ENCODE measurements at places on chromosomes 13 and 19. TPM values are rescaled to one million over a fixed set of nuclear protein-coding genes. Genes with fewer than 3 reads are reported as not detected.

- no peak for DNase-seq
These were observed 5.4 kb upstream of the CBY2 start for GRCh38 chr13:45696610-45697226.

GRCh38 chr13:20170921-20171320 is 10.1 kb upstream of the GJA3 start:
- DNase-seq, result no peak

- DNase-seq, result no peak
These were observed 24.1 kb downstream of the MICU2 start for GRCh38 chr13:21579754-21580316.

GRCh38 chr13:109989686-109990085 is 203.3 kb upstream of the IRS2 start:
- no peak for DNase-seq

- DNase-seq, result no peak
These were observed 135.1 kb upstream of the FRY start for GRCh38 chr13:31896427-31896826.

GRCh38 chr19:15313649-15314279 is 18.6 kb downstream of the BRD4 start:
- DNase-seq, result no peak

- DNase-seq, result no peak
These were observed 117.8 kb upstream of the IRS2 start for GRCh38 chr13:109904218-109904617.

- peak; percentile 86 for DNase-seq
These were observed at the start of gene FTL for GRCh38 chr19:48965040-48965805. Gene FTL, plus strand, starts transcription at chr19:48965309. Its CDS starts 199 bp downstream, at chr19:48965508.

PSMD8 gene
- 117 TPM for polyA plus RNA-seq

- DNase-seq, result no peak
These were observed 106.3 kb downstream of the FGF9 start for GRCh38 chr13:21777166-21777565.

ZNF546 gene
- polyA plus RNA-seq, result 4.6 TPM

GRCh38 chr13:104357174-104357573 is 1291.0 kb upstream of the SLC10A2 start:
- DNase-seq, result no peak

GRCh38 chr13:34176633-34177032 is 358.7 kb downstream of the RFC3 start:
- no peak for DNase-seq

GRCh38 chr13:30659980-30660379 is 42.3 kb downstream of the USPL1 start:
- no peak for DNase-seq

- no peak for DNase-seq
These were observed 92.5 kb downstream of the UQCRFS1 start for GRCh38 chr19:29120466-29120865.

DNA sequence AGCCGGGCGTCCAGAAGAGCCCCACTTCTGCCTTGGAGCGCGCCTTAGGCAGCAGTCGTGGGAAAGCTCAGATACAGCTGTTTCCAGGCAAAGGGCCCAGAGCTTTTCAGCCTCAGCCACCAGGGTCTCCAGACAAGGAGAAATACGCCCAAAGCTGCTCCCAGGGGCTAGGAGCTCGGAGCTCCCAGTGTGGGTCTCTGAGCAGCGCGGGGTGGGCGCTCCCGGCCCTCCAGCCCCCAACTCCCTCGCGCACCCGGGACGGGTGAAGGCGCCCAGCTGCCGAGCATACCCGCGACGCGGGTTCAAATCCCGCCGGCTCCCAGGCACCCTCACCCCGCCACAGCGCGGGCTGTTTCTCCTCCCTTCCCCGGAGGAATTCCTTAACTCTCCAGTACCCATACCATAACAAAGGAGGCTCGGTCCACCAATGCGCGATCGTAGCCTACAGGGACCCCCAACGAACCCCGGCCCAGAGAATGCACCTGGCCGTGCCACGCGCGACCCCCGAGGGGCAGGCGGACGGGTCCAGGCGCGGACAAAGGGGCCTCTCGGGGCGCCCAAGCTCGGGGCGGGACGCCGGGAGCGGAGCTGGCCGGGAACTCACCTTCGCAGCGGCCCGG is 507 bp downstream of the COL4A1 start:
- DNase-seq, result no peak

ZNF20 gene
- polyA plus RNA-seq, result 2.1 TPM

GRCh38 chr13:95456815-95457214 is 95.7 kb upstream of the CLDN10 start:
- no peak for DNase-seq

GRCh38 chr19:37313335-37313627 is 57.6 kb upstream of the ZNF527 start:
- DNase-seq, result no peak

DNA sequence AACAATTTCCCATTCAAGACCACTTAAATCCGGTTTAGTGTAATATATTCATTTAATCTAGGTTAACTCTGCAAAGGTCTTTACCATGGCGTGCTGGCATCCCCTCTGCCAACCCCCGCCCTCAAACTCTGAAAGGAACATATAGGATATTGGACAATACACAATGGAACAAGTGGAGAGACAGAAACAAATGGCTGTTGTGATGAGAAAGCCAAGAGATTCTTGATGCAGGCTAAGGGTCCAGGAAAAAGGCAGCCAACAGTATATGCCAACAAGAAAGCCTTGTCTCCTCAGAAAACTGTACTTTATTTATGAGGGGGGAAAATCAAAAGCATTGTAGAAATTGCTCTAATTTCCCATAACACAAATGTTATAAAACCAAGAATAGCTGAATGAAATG is 407.3 kb upstream of the SGCG start:
- no peak for DNase-seq

GRCh38 chr13:36683701-36684100 is 9.9 kb downstream of the SERTM1 start:
- no peak for DNase-seq

DNA sequence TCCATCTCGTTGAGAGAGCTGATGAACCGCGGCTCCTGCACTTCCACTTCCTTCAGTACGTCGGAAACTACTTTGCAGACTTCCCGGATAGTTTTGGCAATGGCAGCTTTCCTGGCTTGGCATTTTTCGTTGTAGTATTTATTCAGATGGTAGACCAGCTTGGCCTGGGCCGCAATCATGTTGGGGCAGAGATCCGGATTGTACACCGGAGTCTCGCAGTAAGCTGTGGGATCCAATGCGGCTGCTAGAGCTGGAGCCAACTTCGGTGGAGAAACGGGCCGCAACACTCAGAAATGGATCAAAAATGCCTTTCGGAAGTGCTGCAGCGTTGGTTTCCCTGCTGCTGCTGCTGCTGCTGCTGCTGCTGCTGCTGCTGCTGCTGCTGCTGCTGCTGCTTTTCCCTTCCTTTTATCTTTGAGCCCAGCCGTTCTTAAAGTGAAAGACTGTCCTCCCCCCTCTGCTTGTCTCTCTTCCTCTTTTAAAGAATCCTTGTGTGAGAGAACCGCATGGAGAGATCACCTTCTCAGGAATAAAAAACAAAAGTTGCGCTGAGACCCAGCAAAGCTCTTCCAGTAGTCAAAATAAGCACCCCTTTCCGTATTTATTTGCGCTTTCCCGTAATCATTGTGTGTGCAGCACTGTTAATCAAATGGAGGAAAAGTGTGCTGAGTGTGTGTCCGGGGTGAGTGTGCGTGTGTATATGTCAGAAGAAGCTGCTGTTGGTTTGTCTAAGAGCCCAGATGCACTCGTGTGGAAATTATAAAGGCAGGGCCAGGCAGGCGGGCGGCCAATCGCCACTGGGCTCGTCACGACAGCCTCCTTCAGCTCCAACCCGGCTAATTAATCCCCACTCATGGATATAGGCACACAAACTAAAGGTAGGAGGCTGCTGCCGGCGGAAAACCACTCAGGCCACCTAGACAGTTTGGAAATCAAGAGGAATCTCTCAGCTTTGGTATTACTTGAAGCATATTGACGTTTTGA is at the start of gene MAB21L1:
Gene MAB21L1 (minus strand): TSS at position 730 of the 984 bp plus-strand sequence. CDS start 551 bp downstream, at position 179.
- DNase-seq, result no peak

JAK3 gene
- polyA plus RNA-seq, result 1.9 TPM

HIF3A gene
- polyA plus RNA-seq, result 330 TPM

SBSN gene
- not detected for polyA plus RNA-seq

GRCh38 chr13:96940961-96941360 is 53.3 kb downstream of the OXGR1 start:
- DNase-seq, result no peak

DNA sequence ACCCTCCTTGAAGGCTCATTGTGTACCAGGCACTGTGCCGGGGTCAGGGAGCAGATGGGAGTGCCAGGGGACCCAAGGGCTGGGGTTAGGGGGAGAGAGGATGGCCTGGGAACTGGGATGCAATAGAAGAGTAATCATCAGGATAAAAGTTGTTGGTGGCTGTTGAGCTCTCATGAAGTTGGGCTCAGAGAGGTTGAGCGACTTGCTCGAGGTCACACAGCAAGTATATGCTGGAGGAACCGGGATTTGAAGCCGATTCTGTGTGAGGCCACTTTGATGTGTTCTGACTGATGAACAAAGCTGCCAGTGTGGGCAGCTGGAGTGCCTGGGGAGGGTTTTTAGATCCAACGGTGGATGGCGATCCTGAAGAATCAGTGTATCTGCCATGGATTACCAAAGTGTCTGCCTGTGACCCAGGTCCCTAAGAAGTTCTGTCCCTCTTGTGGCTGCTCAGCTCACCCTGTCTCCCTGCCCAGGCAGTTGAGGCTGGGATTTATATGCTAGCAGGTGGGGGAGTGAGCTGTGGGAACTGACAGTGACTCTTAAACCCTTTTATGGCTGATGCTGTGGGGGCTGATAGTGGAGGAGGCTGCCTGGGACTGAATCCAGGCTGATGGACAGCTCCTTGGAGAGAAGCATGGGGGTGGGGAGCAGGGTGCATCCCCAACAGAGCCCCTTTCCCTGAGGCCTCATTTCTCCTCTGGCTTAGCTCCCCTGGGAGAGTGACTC is 8.3 kb downstream of the ARHGEF18 start:
- no peak for DNase-seq

GRCh38 chr19:40302224-40303011 is 17.3 kb upstream of the AKT2 start:
- no peak for DNase-seq

GPR32 gene
- not detected for polyA plus RNA-seq

- no peak for DNase-seq
These were observed 67.3 kb downstream of the FOXO1 start for GRCh38 chr13:40599124-40599523.

LMO7 gene
- 159 TPM for polyA plus RNA-seq

GRCh38 chr19:45122832-45123231 is 29.9 kb downstream of the PPP1R37 start:
- no peak for DNase-seq

DNA sequence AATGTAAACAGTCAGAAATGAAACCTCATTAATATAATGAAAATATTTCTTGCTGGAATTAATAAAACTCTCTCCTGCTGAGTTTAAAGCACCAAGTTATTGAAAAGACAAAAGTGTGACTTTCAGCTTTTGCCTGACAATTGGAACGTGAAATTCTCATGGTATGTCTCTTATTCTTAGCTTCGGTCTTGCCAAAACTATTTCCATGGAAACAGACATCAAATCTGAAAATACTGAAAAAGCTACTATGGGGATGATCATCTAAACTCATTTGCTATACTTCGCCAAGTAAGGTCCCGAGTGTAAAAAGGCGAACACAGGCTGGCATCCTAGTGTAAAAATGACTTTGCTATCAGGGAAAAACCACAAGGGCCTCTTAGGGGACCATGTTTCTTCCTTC is 22.8 kb downstream of the HTR2A start:
- DNase-seq, result no peak

- no peak for DNase-seq
These were observed 158.8 kb downstream of the NHLRC3 start for GRCh38 chr13:39196965-39197646.

DNA sequence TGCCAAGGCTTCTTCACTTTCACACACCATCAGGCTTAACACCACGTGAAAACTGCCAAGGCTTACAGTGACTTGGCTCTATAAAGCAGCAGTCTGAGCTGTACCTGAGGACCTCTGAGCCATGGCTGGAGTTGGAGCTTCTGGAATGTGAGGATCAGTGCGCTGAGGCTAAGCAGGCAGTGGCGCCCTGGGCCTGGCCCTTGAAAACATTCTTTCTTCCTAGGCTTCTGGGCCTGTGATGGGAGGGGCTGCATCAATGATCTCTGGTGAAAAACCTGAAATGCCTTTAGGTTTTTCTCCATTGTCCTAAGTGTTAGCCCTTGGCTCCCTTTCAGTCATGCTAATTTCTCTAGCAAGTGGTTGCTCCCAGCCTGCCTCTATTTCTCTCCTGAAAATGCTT is 192.5 kb upstream of the PCDH20 start:
- no peak for DNase-seq

GRCh38 chr13:30570691-30571090 is 47.0 kb upstream of the USPL1 start:
- DNase-seq, result no peak

- no peak for DNase-seq
These were observed 24.3 kb downstream of the NFILZ start for GRCh38 chr19:8654591-8655339.

- DNase-seq, result no peak
These were observed 223.0 kb downstream of the TSHZ3 start for GRCh38 chr19:31126236-31126635.

PHF11 gene
- 21.5 TPM for polyA plus RNA-seq

- no peak for DNase-seq
These were observed 91.3 kb downstream of the IER2 start for GRCh38 chr19:13241231-13242104.
